Mesangial cell (primary cell): ENCODE measurements at places on chromosomes 12 and 14. TPM values are rescaled to one million over a fixed set of nuclear protein-coding genes. Genes with fewer than 3 reads are reported as not detected.

Gene GALNT6
- total RNA-seq: 23.6 and 57.5 TPM in 2 replicates

Gene PLEKHD1
- total RNA-seq: under 0.01 TPM in 2 replicates

Gene KCNH3
- total RNA-seq: 0.16 and 1.1 TPM in 2 replicates

Gene SERPINA5
- 0.33 and 0.63 TPM in 2 replicates for total RNA-seq

Gene PIWIL1
- not detected in 2 replicates for total RNA-seq

Gene AP5M1
- total RNA-seq: 16.0 and 17.4 TPM in 2 replicates

Gene LALBA
- total RNA-seq: not detected in 2 replicates

Gene PGF
- total RNA-seq: 1.8 and 2.8 TPM in 2 replicates

Gene CLEC2B
- not detected in 2 replicates for total RNA-seq

Gene TAS2R8
- not detected in 2 replicates for total RNA-seq

Gene NOVA1
- 0.33 and 1.4 TPM in 2 replicates for total RNA-seq

Gene EMP1
- total RNA-seq: 70.9 and 92.3 TPM in 2 replicates

Gene MANSC4
- not detected in 2 replicates for total RNA-seq

Gene SERPINA10
- not detected in 2 replicates for total RNA-seq

Gene ETNK1
- 17.6 and 25.2 TPM in 2 replicates for total RNA-seq

Gene DNAI7
- total RNA-seq: 0.13 TPM in 1 of 2 replicates, not detected in the other

Gene TAS2R20
- total RNA-seq: 0.49 and 0.51 TPM in 2 replicates

Gene EML1
- 6.7 and 8.6 TPM in 2 replicates for total RNA-seq

Gene TPH2
- not detected in 2 replicates for total RNA-seq

Gene PLBD1
- total RNA-seq: 4.7 and 15.7 TPM in 2 replicates

Gene DCN
- total RNA-seq: 110 and 498 TPM in 2 replicates

Gene CLSTN3
- 22.0 and 71.5 TPM in 2 replicates for total RNA-seq

Gene SLC4A8
- 1.1 and 1.3 TPM in 2 replicates for total RNA-seq

Gene MOAP1
- 10.8 and 27.6 TPM in 2 replicates for total RNA-seq

Gene NGB
- total RNA-seq: not detected in 2 replicates
